ENCODE measurements at places on chromosomes 3 and 15.

DNA sequence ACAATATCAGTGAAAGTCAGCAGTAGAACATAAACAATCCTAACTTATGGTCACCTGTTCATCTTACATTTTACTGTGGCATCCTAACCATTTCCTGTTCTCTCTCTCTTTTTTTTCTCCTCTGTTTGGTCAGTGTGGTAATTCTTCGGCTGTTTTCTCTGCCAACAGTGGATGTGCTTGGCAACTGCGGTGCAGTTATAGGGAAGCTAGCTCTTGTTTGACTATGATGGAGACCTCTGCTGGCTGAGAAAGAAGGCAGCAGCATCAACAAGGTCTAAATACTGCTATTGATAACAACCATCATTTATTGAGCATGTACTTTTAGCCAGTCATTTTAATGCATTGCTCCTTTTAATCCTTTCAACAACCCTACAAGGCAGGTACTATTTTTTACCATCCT is 723 bp upstream of the DRD3 start:
- no peak for DNase-seq

DNA sequence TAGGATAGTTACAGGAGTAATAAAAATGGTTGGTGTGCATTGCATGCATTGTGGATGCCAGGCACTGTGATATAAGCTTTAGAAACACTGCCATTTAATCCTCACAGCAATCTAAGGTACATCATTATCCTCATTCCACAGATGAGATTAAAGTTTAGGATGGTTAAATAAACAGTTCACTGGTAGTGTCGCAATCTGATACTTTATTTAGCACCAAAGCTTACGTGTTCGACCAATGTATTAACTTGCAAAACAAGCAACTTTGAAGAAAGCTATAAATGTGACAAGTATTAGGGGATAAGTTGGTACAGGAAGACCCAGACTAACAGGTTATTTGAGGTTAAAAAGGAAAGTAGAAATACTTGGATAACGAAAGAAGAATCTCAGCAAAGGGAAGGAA is 150.5 kb upstream of the ZNF385D start:
- DNase-seq: no peak

GRCh38 chr3:28243424-28244106 is 2.1 kb downstream of the CMC1 start:
- DNase-seq: no peak

DNA sequence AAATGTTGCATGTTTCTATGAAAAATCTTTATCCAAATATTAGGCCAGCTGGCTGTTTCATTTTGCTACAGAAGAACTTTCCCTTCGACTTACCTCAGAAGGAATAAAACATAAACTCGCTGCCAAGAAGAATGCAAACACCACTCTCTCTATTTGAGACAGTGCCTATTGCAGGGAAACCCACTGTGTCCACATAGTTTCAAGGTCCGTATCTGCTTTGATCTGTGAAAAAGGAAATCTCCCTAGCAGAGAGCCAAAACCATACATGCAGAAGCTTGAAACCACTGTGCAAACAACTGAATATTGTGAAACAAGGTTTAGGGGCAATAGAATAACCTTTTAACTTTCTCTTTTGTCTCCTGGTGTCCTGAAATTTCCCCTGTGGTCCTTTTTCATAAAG is 35.0 kb upstream of the CAPN7 start:
- DNase-seq: no peak

DNA sequence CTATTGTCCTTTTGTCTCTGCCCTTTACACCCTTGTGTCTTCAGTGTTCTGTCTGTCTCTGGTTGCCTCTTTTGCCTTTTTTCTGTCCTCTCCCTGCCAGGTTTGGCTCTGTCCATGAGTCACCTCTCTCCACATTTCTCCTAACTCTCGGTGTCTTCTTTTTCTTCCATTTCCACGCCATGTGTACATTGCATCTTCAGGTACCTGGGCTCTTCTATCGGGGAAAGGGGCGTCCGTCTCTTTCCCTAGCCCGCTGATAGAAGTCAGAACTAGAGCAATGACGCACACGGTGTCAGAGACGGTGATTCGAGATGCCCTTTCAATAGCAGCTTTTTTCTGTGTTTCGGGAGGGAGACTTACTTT is 641 bp downstream of the OPA1 start:
- no peak for DNase-seq

GRCh38 chr3:67327582-67327981 is 326.8 kb downstream of the SUCLG2 start:
- DNase-seq: no peak

- DNase-seq: no peak
These were observed 119.0 kb downstream of the BBX start for GRCh38 chr3:107641572-107642307.

DNA sequence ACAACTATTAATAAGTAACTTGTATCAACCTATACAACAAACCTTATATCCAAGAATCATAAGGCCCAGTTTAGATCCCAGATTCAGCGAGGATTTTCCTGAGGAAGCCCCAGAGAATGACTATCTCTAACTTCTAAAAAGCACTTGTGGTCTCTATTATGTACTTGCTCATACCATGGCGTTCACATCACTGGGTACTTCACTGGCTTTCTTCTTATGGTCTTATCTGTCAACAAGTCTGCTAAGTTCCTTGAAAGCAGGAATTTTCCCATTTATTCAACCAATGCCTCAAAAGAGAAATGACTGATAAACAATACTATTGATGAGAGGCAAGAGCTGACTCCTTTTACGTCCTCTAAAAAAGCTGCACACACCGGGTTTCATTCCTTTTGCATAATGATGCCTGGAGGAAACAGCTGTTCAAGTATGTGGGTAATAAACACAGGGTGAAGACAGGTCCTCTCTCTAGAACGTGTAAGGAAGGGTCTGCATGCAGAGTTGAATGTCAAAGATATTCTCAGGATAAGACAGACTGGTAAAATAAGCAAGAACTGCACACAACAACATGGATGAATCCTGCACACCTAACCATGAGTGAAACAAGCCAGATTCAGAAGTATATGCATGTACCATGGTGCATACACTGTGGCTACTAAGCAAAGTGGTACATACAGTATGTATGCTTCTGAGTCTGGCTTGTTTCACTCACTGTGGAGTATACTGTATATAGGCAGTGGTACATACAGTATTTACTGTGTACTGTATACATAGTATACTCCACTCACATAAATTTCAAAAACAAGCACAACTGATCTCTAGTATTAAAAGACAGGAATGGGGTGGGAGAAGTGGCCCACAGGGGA is 408.7 kb downstream of the SHQ1 start:
- no peak for DNase-seq

DNA sequence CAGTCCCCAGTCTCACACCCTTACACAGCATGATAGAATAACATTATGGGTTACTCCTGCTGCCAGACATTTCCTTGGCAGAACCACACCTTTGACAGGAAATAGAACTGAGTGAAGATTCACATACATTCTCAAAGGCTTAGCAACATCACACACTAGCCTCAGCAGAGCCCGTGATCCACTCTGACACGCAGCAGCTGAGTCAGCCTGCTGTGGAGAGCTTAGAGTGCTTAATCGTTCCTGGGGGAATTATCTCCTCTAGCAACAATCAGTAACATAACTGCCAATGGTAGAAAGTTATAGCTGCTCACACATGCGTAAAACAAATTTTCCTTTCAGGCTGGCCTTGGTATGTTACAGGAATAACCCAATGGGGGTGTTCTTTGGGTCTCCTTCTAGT is 382.1 kb downstream of the GAP43 start:
- DNase-seq: peak; percentile 29

- DNase-seq: no peak
These were observed 273.8 kb upstream of the DCBLD2 start for GRCh38 chr3:99175276-99175812.

- DNase-seq: no peak
These were observed 264.0 kb upstream of the IL12A start for GRCh38 chr3:159724627-159725026.

- no peak for DNase-seq
These were observed 16.0 kb upstream of the CPEB1 start for GRCh38 chr15:82663186-82663600.

- no peak for DNase-seq
These were observed 179.3 kb downstream of the FOXB1 start for GRCh38 chr15:60183366-60183765.

DNA sequence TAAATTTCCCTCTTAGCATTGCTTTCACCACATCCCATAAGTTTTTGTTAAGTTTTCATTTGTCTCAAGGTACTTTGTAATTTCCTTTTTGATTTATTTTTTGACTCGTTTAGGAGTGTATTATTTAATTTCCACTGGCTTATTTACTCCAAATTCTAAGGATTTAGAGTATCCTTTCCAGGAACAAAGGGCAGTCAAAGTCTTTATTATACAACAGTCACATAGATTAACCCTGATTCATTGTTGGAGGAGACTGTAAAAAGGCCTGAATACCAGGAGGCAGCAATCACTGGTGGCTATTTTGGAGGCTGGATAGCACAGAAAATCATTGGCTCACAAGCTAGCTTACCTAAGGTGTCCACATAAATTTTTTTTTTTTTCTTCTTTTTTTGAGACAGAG is 39.9 kb downstream of the OIP5 start:
- DNase-seq: no peak

DNA sequence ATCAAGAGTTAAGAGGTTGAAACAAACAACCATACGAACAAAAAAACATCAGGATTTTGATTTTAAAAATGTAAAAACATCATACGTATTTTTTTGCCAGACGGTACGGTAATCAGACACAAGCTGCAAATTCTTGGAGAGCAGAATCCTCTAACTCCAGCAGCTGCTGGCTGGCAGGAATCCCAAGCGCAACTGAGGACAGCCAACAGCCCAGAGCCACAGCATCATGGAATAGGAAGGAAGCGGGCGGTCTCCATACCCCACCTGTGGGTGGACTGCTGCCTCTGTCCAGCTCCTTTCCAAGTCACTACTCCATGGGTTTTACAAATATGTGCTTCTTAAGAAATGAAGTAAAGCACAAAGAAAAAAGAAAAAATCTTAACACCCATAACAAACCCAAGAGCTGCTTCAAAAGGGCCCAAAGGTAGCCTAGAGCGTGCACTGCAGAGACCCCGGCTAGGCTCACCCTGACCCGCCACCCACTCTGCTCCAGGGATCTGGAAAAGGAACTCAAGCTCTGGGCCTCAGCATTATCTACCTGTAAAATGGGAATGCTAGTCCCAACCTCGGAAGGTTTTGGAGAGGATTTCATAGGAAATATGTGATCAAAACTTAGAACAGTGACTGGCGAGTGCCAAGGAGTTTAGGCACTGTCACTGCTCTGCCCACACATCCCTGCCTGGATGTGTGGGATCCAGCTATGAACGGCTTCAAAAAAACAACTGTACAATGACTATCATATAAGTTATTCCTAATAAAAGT is 33.4 kb downstream of the ZXDC start:
- no peak for DNase-seq

Data from NCI-H187 (cell line).